ENCODE measurements at places on chromosomes 2 and 18.

GRCh38 chr18:22547807-22548561 is 130.3 kb upstream of the CTAGE1 start:
- DNase-seq = no peak

DNA sequence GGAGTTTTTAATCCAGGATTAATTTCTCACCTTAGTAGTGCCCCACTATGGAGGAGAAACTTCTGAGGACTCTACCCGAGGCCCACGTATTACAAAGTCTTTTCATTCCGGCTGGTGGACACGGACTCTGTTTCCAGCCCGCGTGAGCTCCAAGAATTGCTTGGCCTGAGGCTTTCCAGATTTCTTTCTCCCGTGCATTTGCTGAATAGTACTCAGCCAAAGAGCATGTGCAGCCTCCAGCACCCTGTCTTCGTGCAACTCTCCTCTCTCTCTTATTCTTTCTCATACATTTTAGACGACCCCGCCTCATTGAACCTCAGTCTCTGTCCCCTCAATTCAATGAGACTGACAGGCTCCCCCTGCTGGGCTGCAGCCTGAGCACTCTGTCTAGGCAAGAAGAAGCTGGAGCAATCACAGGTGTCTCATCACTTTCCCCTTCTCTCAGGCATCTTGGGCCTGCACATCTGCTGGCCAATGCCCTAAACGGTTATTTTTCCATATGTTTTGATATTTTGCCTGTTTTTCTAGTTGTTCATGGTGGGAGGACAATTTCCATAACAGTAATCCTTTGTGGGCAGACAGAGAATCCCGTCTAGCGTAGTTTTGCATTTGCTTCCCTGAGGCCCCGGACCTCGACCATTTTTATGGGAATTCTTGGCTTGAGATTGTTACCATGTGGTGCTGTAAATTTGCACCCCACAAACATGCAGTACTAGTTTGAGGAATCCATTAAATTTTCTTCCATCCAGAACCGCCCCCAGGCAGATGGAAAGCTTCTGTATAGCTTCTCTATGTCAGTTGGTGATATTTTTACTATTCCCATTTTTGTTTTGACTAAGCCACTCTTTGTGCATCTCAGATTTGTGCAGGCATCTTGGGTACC is 50.1 kb upstream of the LPIN2 start:
- peak; percentile 80 for DNase-seq

DNA sequence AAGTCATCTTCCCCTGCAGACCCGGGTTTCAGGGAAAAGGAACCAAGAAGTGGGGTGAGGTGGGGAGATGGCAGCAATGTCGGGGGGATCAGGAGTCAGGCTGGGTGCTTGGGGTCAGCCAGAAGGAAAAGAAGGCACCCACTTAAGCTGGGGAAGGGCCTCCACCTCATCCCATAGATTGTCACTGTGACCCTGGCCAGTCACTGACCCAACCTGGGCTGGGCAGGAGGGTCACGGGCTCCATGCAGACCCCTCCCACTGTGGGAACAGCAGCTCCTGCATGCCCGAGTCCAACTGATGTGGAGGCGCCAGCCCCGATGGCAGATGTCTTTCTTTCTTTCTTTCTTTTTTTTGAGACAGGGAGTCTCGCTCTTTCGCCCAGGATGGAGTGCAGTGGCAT is 53.6 kb upstream of the HAAO start:
- no peak for DNase-seq

- DNase-seq = no peak
Observed at GRCh38 chr2:200300065-200300464, 6.4 kb upstream of the SPATS2L start.

GRCh38 chr2:54635554-54636152 is 87.8 kb upstream of the EML6 start:
- no peak for DNase-seq

DNA sequence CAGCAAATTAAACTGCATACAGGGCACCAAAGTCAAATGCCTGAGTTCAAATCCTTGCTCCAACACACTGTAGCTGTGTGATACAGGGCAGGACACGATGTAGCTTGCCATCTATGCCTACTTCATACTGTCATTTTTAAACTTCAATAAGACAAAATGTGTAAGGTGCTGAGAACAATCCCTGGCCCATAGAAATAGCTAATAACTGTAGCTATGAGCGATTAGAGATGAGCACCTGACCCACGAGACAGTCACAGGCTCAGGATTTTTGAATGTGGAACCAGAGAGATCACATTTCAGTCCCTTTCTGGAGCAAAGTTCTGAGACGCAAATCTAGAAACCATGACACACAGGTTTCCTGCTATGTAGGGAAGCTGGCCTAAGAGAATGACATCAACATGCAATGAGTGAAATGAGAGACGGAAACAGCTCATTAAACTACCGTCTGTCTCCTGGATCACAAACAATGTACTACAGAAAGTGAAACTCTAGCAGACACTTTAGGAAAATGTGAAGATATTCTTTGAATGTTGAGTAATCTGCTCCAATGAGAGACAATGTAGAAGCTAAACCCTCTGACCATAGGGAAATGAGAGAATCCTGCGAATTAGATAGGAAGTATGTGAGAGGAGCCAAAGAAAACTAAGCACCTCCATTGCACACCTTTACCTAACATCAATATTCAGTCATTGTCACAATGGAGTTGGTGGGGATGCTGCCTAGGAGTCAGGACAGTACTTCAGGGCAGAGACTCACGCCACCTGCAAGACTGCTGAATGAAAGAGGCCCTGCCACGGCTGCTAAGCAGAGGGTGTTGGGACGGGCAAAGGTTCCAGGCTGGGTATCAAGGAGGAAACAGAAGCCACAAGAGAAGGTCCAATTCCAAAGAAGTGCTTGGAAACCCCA is 25.5 kb downstream of the B4GALT6 start:
- no peak for DNase-seq

GRCh38 chr2:132725148-132725547 is 55.1 kb upstream of the LYPD1 start:
- no peak for DNase-seq
